DMS 273 treated with DMSO at 0.1 percent for 48 hours (cell line): ENCODE measurements at places on chromosomes 7 and 10.

- no peak for DNase-seq
These were observed 5.1 kb upstream of the PLEKHS1 start for GRCh38 chr10:113746217-113746957.

- DNase-seq = no peak
These were observed 2.7 kb downstream of the ITGB1 start for GRCh38 chr10:32955299-32955772.

DNA sequence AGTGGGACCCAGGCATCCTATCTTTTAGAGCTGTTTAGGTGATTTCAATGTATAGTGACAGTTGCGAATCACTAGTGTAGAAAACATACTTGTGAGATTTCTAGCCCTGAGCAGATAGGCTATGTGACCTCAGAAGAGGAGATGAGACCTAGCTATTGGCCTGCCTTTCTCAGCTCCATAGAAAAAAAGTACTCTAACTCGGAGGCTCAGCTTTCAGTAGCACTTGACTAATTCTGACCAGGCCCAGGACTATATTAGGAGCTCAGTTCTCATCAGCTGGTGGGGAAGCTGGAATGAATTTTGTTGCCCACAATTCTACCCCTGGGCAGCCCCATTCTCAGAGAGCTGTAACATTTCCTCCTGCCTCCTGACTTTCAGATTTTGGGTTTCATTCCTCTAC lies 179.9 kb upstream of the NAMPT start:
- DNase-seq = no peak

- DNase-seq = no peak
These were observed 154.8 kb downstream of the RPS24 start for GRCh38 chr10:78188446-78188845.

DNA sequence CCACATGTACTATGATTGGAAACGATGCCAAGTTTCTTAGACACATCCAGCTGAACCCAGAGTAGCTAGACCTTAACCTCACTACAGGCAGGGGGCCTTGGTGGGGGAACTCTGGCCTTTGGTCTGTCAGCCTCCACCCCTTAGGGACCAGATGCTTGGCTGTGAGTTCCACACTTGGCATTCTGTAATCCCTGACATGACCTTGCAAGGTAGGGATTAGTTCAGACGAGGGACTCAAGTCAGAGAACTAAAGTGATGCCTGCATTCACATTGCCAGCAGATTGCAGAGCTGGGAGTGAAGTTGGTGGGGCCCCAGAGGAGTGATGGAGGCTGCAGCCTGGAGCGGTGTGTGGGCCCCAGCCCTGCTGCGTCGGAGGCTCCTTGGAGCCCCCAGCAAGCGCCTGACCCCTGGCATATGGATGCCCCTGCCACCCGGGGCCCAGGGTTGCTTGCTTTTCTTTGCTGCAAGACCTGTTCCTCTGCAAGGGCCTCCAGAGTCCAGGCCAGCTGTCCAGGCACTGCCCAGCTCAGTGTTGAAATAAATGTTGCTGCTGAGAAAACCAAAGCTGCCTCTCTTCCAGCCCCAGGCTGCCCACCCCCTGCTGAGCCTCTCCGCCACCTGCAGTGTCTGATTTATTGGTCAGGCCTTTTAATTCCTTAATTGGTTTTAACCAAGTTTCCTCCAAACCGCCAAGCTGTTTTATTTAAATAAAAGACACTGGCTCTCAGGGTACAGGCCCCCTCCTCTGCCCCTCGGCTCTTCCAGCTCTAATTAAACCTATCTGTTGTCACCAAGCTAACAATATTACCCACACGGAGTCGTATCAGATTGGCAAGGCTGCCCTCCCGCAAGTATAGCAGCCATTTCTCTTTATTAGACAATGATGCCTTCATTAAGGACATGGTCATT lies 4.7 kb downstream of the NPTX2 start:
- no peak for DNase-seq

DNA sequence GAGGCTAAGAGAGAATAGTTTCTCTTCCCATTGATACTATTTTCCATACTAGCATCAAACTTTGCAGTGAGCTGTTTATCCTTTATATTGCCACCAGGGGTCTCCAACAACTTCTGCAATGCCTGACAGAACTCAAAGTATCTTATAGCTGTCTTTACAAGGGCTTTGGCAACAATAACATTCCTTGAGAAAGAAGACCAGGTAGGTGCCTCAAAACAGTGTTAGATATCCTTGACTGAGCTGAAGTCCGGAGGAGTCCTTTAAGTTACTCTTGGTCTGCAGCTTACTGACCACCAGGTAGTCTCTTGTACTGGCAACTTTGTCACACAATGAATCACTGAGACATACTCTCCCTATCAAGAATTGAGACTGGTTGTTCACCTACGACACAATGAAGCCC lies 30.0 kb upstream of the TES start:
- DNase-seq = peak; percentile 34

DNA sequence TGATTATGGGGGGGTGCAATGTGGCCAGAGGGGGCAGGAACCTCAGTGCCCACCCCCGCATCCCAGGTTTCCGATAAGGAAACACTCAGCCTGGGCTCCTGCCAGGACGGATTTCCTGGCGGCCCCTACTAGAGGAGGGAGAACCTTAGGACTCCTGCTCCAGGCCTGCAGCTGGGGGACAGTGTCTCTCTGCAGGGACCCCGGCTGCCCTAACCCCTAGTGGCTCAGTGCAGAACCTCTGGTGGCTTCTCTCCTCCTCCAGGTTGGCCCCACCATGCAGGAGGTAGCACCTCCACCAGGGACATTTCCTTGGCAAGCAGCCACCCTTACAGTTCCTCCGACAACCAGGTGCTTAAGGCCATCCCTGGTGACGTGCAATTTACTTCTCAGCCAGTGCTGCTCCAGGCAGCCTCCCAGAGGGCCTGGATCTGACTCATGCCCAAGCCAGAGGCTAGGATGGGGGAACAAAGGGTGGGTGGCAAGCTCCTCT lies 31.9 kb downstream of the SH2B2 start:
- no peak for DNase-seq

- DNase-seq = no peak
These were observed 22.0 kb upstream of the MAGI2 start for GRCh38 chr7:79475455-79475854.

- DNase-seq = no peak
These were observed 53.8 kb upstream of the CPXM2 start for GRCh38 chr10:123945325-123945920.

GRCh38 chr7:77258593-77258992 lies 59.0 kb upstream of the FGL2 start:
- DNase-seq = peak; percentile 5

- no peak for DNase-seq
These were observed 279.4 kb downstream of the FZD1 start for GRCh38 chr7:91543646-91544045.

- no peak for DNase-seq
These were observed 162.3 kb downstream of the SVIL start for GRCh38 chr10:29472301-29473086.

DNA sequence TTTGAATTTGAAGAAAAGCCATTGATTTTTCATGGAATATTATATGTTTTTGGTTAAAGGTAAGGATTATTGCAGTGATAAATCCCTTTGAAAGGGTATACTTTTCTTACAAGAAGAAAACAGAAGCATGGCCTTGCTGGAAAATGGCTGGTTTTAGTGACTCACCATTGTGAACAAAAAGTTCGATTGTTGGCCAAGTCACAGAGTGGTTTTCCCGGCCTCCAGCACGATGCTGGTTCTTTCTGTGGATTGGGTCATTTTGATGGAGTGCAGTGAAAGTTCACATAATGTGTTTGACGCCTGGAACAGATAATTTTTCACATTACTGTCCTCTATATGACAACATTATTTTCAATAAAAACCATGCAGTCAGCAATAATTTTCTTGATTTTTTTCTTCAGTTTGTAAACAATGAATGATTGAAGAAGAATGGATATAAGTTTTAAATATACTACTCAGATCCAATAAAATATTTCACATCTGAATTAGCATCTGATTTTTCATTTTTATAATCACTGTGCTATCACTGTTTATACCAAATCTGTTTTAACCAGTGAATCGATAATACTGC lies 60.9 kb downstream of the RBM20 start:
- no peak for DNase-seq

GRCh38 chr7:155951554-155952158 lies 139.4 kb upstream of the SHH start:
- no peak for DNase-seq

DNA sequence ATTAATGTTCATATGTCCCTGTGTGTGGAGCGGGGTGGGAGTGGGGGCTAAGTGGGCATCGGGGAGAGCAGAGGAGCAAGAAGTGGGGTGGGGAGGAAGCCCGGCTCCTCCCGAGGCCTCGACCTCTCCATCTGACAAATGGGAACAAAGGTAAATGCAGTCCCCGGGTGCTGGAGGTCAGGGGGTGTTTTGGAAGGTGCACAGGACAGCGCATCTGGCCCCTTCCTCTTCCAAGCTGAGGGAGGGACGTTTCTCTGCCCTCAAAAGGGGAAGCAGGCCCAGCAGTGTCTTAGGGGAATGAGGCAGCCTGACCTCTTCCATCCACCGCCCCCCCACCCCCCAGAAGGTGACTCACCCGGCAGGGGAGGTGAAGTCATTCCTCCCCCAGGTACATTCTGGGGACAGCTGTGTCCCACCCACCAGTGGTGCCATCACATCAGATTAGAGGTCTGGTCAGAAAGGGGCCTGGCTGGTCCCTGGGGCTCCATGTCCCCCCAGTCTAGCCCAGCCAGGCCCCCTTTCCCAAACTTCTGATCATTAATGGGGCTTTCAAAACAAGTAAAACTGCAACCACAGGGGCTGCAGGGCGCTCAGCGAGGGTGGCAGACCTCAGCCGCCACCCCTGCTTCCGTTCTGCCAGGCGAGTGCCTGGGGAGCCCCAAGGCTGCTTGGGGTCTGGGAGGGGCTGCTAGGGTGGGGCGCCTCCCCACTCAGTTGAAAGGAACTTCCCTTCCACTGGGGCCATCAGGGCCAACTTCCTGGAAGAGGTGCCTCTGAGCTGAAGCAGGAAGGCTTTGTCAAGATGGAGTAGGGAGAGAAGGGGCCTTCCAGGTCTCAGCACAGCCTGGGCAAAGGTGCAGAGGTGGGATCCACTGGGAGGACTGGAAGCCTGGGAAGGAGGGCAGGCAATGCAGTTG lies 10.8 kb downstream of the LFNG start:
- DNase-seq = no peak

DNA sequence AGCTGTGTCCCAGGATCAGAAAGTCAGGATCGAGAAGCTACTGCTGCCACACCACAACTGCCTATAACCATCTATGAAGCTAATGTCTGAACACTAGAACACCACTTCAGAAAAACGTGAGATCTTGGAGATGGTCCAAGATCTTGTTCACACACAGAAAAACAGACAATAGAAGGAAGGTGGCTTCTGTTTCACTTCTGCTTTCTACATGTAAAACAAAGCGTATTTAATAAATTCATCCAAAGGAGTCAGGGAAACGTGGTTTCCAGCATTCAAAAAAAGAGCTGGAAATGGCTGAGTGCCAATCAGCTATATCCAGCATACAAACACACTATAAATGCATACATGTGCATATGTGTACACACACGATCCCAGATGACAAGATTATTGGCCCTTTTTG lies 70.2 kb upstream of the CCDC71L start:
- no peak for DNase-seq

GRCh38 chr10:103852856-103853255 lies 2.5 kb downstream of the SH3PXD2A start:
- no peak for DNase-seq

- DNase-seq = no peak
These were observed 240.7 kb downstream of the TCERG1L start for GRCh38 chr10:131070856-131071255.

DNA sequence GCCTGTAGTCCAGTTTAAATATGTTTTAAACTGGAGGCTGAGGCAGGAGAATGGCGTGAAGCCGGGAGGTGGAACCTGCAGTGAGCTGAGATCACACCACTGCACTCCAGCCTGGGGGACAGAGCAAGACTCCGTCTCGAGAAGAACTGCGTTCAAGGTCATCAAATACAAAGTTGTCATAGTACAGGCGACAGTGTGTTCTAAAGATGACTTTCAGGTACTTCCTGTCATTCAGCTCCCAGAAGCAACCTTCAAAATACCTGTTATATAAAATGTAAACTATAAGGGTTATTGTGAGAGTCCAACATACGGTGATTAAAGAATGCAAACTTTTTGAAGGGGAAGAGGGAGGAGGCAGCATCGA lies 8.7 kb downstream of the MPP7 start:
- no peak for DNase-seq

DNA sequence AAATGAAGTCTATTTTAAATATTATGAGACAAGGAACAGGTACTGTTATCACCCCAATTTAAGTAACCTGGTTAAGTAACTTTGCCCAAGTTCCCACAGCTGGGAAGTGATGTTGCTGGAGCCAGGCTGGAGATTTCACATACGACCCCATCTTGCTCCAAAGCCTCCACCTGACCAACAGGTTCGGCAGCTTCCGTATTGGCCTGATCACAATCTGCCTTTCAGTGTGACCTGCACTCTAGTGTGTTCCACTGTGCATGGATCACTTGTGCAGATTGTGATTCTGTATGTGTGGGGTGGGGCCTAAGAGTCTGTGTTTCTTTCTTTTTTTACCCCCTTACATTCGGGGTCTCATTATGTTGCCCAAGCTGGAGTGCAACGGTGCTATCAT lies 66.1 kb downstream of the PRTFDC1 start:
- no peak for DNase-seq

- no peak for DNase-seq
These were observed 14.1 kb upstream of the SUN1 start for GRCh38 chr7:818031-818699.

DNA sequence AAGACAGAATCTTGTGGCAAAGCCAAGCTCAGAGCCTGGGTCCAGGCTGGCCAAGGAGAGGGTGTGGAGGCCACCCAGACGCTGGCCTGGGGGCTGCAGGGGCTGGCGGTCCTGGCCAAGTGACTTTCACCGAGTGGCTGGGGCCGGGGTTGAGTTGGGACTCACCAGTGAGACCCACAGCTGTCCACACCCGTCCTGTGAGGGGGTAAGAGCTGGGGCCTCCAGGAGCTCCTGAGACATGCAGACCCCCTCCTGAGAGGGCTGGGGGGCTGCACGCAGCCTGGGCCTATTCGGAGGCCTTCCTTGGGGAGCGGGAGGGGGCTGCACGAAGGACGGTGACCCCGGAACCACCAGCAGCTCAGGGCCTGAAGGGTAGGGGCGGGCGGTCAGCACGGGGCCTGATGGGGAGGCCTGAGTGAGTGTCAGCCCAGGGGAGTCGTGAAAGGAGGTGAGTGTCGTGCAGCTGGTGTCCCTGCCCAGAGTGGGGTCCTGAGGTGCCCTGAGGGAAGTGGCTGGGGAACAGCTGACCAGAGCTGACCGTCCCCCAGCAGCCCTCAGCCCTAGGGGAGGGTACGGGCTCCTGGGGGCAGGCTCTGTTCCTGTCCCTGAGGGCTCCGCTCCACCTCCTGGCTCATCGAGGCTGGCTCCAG lies 100.9 kb downstream of the FOXL3 start:
- no peak for DNase-seq

DNA sequence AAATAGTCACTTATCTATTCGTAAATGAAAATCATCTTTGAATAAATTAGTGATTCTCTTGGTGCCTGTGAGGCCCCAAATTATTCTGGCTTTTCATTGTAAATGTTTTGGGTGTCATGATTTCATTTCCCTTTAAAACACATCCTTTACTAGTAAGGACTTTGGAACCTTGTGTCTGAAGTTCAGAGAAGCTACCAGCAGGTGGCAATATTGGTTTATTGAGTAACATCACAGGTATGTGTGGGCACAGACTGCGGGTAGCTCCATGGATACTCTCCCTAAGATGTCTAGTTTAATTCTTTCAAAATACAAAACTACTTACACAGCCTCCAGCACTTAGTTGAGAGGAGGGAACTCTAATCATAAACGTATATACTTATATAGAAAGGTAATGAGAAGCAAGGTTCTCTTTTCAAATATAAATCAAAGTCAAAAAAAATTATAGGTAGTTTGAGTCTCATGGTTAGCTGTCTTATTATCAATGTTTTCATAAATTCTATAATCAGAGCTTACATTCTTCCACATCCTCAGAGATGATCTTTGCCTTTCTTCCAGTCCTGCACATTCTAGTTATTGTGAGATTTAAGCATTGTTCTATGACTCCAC lies 449.6 kb downstream of the GRM8 start:
- peak; percentile 49 for DNase-seq
